ENCODE measurements at places on chromosomes 6 and 20. TPM values are rescaled to one million over a fixed set of nuclear protein-coding genes. Genes with fewer than 3 reads are reported as not detected.

GRCh38 chr6:56499095-56499494 is 143.6 kb downstream of the DST start:
- DNase-seq, result no peak

- DNase-seq, result no peak
Measured at GRCh38 chr20:25549843-25550477, 35.4 kb downstream of the NINL start.

DNA sequence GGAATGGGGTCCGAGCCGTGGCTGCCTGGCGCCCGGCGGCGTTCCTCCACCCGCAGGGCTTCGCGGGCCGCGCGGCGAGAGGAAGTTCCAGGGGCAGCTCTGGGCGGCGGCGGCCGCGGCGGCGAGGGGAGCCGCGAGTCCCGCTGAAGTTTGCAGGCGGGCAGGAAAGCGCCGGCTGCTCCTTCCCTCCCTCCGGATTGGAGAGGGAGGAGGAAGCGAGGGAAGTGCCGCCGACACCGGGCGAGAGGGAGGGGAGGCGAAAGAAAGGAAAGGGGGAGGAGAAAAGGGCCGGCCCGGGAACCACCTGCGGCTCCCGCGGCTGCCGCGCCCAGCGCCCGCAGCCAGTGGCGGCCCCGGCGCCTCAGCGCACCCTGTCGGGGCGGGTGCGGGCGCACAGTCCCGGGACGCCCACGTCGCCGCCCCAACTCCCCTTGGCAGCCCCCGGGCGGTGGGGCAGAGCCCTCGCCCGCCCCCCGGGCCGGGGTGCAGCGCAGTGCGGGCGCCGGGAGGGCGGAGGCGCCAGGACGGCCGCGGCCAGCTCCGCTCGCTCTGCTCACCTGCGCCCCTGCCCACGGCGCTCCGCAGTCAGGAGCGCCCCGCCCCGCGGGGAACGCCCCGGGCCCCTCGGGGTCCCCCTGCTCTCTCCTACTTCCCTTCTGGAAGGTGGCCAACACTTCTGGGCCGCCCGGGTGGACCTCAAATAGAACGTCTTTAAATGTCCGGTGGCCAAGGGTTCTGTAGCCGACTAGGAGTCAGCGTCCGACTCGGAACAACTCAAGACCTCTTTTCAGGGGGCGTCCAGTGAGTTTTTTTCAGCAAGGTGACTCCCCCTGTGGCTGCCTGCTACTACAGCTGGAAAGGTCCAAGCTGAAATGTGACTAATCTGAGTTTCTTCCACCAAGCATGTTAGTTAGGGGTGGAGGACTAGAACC is 80.3 kb upstream of the CCDC28A start:
- peak; percentile 88 for DNase-seq

DNA sequence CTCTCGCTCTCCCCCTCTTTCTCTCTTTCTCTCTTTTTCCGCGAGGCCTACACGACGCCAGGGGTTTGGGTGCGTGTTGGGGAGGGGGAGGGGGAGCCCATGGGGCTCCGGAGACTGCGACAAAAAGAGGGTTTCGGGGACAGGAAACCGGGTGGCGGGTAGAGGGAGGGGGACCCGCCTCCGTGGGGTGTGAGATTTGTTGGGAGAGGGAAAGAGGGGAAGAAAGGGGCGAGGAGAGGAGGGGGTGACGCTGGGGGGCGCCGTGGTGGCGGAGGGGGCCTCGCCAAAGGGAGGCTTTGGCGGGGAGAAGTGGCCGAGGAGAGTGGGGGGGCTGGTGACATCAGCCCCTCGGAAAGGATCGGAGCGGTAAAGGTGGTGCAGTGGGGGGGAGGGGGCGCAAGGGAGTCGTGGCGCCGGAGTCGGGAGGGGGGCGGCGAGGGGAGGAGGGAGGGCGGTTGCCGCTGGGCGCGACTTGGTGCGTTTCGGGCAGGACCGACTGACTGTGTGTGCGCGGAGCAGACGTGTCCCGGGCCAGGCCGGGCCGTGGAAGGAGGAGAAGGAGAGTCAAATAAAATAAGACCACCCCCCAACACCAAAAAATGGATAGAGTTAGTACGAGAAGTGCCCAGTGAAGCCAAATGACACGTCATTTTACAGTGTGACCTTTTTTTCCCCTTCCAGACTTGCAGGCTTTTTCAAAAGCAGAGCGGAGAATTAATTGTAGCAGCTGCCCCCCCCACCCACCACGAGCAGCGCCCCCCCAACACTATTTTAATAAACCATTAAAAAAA is 39.8 kb downstream of the GNAS start:
- peak; percentile 86 for DNase-seq

GRCh38 chr6:137025786-137026730 is 18.7 kb downstream of the IL20RA start:
- DNase-seq, result no peak

DNA sequence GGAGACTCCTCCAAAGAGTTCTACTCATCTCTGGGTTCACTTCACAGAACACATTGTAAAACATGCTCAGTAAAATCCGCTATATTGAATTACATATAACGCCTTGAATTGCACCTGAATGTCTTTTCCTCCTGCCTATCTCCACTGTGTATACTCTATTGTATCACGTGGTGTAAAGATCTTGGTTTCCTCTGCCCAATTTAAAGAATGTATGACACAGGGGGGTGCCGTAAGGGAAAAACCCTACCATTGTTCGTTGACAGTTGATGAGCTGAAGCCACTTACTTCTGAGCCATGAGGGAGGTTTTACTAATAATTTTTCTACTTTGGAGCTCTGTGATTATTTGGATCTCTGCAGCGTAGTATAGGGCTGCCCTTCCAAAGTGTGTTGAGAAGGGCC is 6.0 kb downstream of the ASF1A start:
- peak; percentile 37 for DNase-seq

DNA sequence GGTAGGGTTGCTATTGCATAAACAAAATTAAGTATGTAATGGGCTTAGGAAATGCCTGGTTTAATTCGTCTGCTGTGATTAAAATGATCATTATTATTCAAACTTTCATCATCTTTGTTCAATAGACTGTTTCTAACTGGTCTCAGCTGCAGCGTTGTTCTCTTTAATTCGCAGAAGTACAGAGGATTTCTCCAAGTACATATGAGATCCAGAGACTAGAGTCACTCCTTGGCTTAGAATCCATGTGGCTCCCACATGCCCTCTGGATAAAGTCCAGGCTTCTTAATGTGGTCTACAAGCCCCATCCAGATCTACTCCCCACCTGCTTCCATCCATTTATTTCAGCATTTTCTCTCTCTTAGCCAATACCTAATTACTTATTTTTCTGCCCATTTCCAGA is 1.1 kb upstream of the ZBTB24 start:
- no peak for DNase-seq

Gene RBM24
- 27.6 TPM for total RNA-seq

- DNase-seq, result no peak
Measured at GRCh38 chr20:48404598-48404997, 423.2 kb downstream of the PREX1 start.

- DNase-seq, result no peak
Measured at GRCh38 chr6:148200781-148201180, 141.9 kb upstream of the SASH1 start.

Gene RBM12
- total RNA-seq, result 82.8 TPM

DNA sequence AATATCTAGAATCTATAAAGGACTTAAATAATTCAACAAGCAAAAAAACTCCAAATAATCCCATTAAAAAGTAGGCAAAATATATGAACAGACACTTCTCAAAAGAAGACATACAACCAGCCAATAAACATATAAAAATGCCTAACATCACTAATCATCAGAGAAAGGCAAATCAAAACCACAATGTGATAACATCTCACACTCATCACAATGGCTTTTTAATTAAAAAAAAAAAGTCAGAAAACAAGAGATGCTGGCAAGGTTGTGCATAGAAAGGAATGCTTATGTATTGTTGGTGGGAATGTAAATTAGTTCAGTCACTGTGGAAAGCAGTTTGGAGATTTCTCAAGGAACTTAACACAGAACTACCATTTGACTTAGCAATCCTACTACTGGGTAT is 979.6 kb upstream of the MAP3K7 start:
- DNase-seq, result no peak

- DNase-seq, result no peak
Measured at GRCh38 chr6:133062696-133063306, 178.4 kb upstream of the EYA4 start.

GRCh38 chr6:7819431-7820015 is 91.1 kb downstream of the TXNDC5 start:
- no peak for DNase-seq

DNA sequence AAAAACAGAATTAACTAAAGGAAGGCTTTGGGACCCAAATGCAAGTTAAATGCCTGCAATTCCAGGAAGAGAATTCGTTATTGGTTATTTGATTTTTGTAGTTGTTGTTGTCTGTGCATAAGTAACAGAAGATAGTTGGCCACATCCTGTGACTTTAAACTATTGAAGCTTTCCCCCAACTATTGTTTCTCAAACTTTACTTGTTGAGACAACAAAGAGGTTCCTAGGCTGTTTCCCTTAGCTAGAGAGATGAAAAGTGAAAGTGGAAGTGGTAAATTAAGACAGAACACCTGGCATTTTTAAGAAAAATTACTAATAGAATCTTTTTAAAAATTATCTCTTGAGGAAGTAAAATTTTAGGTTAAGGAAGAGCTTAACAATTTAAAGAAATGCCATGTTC is 525.2 kb downstream of the PKHD1 start:
- no peak for DNase-seq

DNA sequence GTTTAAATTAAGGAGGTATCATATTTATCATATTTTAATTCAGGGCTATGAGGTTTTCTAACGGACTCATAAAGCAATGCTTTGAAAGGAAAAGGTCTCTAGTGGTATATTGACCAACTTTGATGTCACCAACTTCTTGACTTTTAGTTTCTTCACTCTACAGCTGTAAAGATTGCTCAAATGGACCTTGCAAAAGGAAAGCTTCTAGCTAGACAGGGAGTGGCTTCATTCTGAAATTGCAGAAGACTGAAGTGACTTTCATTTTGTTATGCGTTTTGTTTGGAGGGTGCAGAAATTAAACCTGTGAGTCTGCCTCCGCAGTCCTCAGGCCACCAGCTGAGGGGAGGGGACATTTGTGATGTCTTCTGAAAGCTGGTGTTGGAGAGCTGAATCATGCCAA is 95.7 kb downstream of the SLC24A3 start:
- no peak for DNase-seq

DNA sequence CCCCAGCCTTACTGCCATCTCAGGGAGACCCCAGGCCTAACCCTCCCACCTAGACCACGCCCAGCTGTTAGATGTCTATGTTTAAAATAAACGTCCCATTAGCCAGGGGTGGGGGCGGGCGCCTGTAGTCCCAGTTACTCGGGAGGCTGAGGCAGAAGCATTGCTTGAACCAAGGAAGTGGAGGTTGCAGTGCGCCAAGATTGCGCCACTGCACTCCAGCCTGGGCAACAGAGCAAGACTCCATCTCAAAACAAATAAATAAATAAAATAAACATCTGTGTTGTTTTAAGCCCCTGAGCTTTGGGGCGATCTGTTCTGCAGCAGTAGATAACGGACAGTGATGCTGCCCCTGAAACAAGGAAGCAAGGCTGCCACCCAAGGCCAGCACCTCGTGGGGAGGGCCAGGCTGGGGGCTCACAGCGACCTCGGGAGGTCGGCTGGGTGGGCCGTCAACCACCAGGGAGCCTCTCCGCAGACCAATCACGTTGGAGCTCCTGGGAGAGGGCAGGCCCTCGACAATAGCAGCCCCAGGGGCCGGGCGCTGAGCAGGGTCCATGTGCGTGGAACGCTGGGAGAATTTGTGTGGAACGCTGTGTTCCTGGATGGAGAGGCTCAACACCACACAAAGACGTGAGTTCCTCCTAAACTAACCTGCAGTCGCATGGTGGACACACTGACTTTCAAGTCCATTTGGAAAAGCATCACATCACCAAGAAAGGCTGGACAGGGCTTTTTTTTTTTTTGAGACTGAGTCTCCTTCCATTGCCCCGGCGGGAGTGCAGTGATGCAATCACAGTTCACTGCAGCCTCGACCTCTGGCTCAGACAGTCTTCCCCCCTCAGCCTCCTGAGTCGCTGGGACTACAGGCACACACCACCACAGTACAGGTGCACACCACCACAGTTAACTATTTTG is 1.0 kb upstream of the HELZ2 start:
- no peak for DNase-seq

DNA sequence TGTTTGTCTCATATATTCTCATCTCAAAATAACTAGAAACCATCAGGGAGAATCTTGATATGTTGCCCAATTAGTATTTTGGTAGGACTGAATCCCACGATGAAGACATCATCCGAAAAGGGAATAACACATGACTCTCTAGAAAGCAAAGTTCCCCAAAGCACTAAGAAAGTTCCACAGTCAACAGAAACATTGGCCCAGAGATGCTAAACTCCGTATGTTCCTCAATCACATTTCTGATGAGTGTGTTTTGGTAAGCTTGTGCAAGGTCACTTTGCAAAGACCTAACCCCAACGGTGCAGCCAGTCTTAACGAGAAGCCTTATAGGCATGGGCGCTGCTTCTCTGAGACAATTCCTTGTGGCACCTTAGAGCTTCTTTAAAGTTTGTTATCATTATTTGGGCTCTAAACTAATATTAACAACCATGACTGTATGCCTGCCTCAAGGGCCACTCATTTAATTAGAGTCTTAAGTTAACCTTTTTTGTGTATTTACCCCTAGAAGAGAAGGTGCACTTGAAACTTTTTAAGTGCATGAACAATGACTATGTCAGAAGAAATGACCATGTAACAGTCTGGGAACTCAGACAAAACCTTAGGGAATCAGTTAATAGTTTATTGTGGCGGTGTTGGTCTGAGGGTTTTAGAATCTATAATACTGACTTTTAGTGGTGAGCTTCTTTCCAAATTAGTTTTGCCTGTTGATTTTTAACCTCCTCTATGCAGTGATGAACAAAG is 202.0 kb upstream of the RAB32 start:
- DNase-seq, result no peak
